Neuronal stem cell (in vitro differentiated cells): ENCODE measurements at places on chromosomes 5 and 9.

DNA sequence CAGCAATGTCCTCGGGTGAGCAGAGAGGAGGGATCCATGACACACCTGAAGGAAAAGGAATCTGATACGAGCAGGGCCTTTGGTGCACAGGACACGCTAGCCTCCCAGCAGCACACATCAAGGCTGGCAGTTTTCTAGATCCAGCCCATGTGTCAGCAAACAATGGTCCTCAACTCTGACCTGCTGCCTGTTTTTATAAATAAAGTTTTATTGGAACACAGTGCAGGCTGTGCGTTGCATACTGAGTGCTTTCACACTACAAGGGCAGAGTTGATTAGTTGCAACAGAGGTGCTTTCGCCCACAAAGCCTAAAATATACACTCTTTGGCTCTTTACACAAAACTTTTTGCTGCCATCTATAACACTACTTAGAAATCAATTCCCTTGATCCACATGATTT is 147.1 kb downstream of the MYO10 start:
- no peak for DNase-seq

GRCh38 chr5:143582869-143583268 is 179.4 kb upstream of the NR3C1 start:
- DNase-seq = no peak

GRCh38 chr5:88540471-88541115 is 271.9 kb upstream of the TMEM161B start:
- DNase-seq = no peak

DNA sequence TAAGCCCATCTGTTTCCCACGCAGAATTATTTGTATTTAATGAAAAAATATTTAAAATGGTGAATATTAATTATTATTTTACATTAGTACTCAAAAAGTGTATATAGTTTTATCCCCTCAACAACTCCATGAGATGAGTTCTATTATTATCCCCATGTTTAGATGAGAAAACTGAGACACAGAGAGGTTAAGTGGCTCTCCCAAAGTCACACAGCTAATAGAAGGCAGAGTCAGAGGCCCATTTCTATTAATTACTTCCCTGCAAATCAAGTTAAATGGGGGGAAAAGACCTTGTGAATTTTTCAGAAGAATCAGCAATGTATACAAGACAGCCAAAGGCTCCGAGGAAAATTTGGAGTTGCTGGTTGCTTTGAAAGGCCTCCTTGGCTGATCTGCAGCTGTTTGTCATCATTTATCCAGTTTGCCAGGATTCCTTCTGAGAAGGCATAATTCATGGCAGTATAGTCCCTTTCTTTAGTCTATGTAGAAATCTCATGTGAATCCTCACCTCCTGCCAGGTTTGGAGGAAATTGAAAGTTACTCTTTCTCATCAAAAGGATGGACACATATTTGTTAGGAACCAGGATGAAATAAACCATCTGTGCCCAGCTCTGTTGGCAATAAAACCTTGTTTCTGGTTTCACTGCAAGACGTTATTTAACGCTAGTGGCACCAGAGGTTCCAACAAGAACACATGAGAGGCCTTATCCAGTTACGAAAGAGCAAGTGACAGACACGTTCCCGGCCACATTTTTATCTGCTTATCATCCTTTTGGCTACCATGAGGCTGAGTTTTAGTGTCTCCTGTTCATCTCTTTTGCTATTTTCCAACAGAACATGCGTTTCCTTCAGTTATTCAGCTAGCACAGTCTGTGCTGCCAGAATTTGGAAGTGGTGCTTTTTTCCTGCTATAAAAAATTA is 621 bp downstream of the FYB1 start:
- no peak for DNase-seq

DNA sequence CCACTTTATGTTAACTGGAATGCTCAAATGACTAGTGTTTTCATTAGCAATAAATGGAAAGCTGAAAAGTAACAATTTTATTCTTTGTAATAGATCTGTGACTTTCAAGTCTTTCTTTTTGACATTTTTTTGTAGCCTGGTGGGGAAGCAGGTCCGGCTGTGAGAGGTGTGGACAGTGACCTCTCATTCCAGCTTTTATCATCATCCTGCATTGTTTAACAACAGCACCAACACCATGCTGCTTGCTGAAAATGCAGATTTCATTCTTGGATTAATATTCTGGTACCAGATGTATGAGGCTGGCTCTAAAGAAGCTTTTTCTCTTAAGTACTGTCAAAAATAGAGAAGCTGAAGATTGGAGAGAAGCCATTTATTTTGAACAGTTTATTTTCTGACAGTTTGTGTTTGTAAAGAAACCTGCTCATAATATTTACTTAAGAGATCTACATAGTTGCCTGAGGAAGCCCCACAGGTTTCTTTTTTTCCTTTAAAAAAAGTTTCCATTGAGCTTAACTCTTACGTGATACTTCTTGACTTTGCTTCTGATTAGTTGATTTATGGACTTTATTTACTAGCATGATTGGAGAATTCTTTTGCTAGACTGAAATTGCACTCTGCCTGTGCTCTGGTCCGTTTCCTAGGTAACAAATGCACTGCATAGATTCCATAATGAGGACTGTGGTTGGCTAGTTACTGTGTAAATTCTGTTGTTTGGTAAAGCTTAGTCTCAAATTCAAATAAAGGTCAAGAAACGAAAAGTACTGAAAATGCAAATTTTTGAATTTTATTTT is 3.4 kb downstream of the KIAA1958 start:
- DNase-seq = no peak

DNA sequence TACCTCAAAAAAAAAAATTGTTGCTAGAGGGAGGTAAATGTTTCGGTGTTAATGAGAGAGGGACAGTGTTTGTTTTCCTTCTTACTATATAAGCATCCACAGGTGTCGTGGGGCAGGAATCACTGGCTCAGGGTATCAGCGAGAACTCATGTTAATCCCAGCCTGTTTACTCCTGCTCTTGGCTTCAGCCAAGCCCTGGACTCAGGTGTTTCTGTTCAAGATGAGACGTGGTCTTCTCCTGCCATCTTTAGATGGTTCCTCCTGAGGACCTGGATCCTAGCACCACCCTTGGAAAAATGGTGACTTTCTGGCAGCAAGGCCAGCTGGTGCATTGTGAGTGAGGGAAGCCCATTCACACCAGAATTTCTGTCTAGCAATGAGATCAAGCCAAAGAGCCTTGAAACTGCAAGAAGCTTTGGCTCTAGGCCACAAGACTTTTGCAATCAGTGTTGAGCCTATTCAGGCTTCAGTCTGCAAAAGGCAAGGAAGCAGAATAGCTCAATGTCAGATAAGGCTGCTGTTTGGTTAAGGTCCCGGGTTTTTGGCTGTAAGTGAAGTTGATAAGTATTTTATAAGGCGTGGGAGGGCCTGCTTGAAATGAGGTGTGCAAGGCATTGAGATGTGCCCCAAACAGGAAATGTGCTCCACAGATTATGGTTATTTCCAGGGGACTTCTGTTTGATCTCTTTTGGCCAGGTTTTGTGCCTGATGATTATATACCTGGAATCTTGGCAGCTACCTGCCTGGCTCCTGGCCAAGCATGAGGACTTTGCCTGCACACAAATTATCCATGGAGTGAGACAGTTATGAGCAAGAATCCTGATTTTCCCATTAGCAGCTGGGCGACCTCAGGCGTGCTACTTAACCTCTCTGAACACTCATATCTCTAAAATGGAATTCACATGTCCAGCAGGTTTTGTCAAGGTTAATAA is 99.8 kb downstream of the TENT4A start:
- no peak for DNase-seq

DNA sequence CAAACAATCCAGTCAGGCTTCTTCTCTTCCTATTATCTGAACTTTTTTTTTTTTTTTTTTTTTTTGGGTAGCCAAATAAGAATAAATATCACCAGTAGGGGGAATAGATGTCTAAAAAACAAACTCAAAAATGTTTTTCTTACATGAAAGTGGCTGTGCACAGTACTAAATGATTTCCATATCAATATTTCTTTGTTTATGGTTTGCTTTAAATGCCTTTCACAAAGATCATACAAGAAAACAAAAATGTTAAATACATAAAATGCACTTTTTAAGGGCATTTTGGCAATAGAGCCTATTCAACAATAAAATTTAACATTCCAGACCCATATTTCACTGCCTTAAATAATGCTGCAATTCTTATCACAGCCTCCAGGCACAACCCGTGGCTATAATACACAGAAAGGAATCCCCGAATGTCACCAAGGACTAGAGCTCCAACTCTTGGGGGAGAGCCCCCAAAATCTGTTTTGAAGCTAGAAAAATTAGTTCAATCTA is 91.1 kb upstream of the TBCA start:
- DNase-seq = no peak

DNA sequence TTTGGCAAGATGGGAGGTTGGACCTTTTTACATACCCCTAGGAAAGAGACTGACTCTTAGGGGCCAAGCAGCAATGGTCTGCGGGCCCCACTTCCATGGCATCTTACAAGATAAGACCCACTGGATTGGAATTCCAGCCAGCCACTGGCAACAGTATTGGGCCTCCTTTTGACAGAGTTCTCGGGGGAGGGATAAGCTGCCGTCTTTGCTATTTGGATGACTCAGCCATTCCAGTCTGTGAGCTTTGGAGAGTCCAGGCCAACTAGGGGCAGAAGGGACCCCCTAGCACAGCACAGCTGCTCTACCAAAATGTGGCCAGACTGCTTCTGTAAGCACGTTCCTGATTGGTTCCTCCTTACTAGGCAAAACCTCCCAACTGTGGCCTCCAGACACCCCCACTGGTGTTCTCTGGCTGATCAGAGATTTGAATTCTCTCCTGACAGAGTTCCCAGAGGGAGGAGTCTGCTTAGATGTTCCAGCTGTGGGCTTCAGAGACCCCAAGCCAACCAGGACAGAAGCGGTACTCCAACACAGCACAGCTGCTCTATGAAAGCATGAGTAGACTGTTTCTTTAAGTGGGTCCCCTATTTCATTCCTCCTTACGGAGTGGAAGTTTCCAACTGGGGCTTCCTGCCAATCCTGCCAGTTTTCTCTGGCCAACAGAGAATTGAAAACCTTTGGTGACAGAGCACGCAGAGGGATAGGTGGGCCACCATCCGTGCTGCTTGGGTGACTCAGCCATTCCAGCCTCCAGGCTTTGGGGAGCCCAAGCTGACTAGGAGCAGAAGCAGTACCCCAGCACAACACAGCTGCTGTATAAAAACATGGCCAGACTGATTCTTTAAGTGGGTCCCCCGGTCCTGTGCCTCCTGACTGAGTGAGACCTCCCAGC is 672.1 kb upstream of the RIOK2 start:
- no peak for DNase-seq

DNA sequence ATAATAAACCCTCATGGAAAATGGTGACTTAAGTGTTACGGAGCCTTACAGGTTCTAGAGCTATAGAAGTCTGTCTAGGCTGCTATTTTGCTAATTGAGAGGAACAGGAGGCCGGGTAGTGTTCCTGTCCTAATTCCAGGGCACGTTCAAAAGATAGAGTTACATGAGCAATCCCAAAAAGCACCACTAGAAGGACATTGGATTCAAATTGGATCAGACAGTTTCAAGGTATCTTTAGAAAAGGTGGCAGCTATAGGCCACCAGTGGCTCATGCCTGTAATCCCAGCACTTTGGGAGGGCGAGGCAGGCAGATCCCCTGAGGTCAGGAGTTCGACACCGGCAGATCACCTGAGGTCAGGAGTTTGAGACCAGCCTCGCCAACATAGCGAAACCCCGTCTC is 458.8 kb downstream of the TMEM232 start:
- DNase-seq = no peak

- DNase-seq = no peak
Observed at GRCh38 chr5:132751444-132751843, 4.2 kb downstream of the CCNI2 start.

DNA sequence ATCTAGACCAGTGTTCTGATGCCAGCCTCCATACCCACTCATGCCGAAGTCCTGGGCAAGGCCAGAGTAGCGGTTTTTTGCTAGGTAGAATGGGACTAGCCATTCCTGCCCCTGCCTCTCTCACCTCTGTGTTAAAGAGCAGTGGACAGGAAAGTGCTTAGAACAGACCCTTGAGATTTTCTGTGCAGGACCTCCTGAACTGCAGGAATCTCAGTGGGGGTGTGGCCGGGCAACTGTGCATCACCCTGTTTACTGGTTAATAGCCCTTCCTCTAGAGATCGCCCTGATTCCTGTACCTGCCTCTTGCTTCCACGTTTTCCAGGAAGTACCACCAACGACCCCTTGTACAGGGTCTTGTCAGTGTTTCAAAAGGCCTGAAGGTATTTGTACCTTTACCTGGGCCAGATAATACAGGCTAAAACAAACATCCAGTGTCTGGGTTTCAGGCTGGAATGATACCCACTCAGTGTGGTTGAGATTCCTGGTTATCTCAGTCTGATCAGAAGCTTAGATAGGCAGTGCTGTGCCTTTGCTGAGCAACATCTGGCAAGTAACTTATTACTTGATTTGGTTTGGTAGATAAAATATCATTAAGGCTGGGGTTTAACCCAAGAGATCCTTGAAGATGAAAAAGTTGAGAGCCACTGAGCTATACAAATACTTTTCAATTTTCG is 65.9 kb downstream of the RGS3 start:
- DNase-seq = no peak

GRCh38 chr5:18461766-18462165 is 827.5 kb downstream of the TAF11L14 start:
- no peak for DNase-seq

DNA sequence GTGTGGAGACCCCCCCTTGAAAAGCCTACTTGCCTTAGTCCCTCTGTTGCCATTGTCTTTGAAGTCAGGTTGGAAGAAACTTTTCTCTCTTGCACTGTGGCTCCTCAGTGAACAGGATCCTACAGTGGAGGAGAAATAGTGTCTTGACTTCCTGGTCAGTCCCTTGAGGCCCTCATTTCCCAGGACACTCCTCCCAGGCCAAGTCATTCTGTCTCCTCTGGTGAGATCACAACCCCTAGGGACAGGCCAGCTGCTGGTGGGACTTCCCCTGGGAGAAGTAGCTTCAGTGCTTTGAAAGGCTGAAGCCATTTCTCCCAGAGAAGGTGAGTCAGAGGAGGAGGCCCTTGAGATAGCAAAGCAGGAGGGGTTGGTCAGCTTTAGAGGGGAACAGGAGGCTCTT is 10.1 kb upstream of the GRIA1 start:
- DNase-seq = no peak

GRCh38 chr9:122332083-122332482 is 38.7 kb upstream of the PTGS1 start:
- DNase-seq = no peak

DNA sequence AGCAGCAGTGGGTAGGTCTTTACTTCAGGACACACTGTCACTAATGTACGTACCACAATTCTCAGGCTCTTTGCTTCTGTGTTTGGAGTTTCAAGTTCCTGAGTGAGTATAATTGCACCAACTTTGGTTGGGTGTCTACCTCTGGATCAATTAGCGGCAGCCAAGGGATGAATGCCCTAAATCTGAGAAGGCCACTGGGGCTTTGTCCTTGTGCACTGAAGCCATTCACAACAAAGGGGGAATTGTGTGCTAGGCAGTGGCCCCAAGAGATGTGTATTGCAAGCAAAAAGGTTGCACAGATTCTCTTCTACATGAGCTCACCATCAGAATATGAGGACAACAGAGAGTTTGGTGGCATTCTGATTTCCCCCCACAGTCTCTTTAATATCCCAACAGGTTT is 3.9 kb upstream of the PHF24 start:
- DNase-seq = peak; percentile 66

- DNase-seq = no peak
Observed at GRCh38 chr5:113336975-113337374, 97.8 kb downstream of the TSSK1B start.
